ENCODE measurements at places on chromosomes 4 and X.

GRCh38 chr4:151968643-151969042 is 207.8 kb upstream of the GATB start:
- H3K4me1 ChIP-seq = no peaks in the 10 kb centered on the region
- no peaks in the 10 kb centered on the region for H3K36me3 ChIP-seq
- no peak overlapping the region for H3K4me3 ChIP-seq
- no peak overlapping the region for H3K27ac ChIP-seq

GRCh38 chrX:53321230-53321942 is 40.0 kb upstream of the IQSEC2 start:
- H3K27ac ChIP-seq = no peak overlapping the region
- no peaks in the 10 kb centered on the region for H3K36me3 ChIP-seq
- peak; percentile 27 for DNase-seq
- H3K4me1 ChIP-seq = peaks cover 9% of the 10 kb centered on the region
- H3K27me3 ChIP-seq = peaks cover 29% of the 10 kb centered on the region

DNA sequence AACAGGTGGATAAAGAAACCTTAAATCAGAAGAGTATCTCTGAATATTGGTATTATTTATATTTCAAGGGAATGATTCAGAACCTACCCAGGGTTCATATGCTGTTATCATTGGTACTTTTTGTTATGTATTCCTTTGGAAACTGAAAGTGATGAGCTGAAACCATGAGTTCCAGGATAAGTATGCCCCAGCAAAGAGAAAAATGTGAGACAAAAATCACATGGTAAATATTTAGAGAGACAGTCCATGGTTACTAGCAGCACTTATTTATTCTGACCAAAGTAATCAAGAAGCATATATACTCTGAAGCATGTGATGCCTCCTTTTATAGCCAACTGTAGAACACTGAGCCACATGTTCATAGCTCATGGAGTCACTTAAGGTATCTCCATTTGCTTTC is 277.7 kb downstream of the ARAP2 start:
- no peaks in the 10 kb centered on the region for H3K36me3 ChIP-seq
- H3K4me1 ChIP-seq = no peaks in the 10 kb centered on the region
- no peak overlapping the region for H3K27ac ChIP-seq

GRCh38 chrX:153973127-153974002 is 811 bp downstream of the TMEM187 start:
- peaks cover 7% of the 10 kb centered on the region for H3K4me1 ChIP-seq
- H3K4me3 ChIP-seq = peak overlapping the region; percentile 81
- peaks cover 7% of the 10 kb centered on the region for H3K36me3 ChIP-seq
- H3K27me3 ChIP-seq = no peaks in the 10 kb centered on the region

GRCh38 chr4:16827794-16828724 is 70.4 kb downstream of the LDB2 start:
- H3K27ac ChIP-seq = no peak overlapping the region
- H3K36me3 ChIP-seq = no peaks in the 10 kb centered on the region
- H3K27me3 ChIP-seq = no peaks in the 10 kb centered on the region
- H3K4me3 ChIP-seq = no peak overlapping the region

GRCh38 chrX:9917861-9918260 is 49.3 kb upstream of the CLDN34 start:
- H3K36me3 ChIP-seq = peaks cover 1% of the 10 kb centered on the region
- peak; percentile 55 for DNase-seq
- peaks cover 10% of the 10 kb centered on the region for H3K4me1 ChIP-seq
- no peaks in the 10 kb centered on the region for H3K27me3 ChIP-seq

DNA sequence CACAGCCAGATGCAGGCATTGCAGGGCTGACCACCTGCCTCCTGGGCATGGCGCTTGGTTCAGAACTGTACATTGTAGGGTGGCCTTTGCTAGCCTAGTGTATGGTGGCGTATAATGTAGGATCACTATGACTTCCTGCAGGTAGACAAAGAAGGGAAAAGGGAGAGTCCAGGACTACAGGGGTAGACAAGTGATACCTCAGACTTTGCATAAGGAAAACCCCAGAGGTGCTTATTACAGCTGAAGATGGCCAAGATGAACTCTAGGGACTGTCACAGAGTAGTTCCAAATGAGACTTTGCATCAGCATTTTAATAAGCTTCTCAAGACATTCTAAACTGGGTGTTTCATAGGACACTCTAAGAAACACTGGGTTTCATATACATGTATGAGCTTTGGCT is 116.4 kb upstream of the PUDP start:
- peaks cover 2% of the 10 kb centered on the region for H3K36me3 ChIP-seq
- H3K4me1 ChIP-seq = no peaks in the 10 kb centered on the region
- H3K4me3 ChIP-seq = no peak overlapping the region
- DNase-seq = no peak
- no peaks in the 10 kb centered on the region for H3K27me3 ChIP-seq

DNA sequence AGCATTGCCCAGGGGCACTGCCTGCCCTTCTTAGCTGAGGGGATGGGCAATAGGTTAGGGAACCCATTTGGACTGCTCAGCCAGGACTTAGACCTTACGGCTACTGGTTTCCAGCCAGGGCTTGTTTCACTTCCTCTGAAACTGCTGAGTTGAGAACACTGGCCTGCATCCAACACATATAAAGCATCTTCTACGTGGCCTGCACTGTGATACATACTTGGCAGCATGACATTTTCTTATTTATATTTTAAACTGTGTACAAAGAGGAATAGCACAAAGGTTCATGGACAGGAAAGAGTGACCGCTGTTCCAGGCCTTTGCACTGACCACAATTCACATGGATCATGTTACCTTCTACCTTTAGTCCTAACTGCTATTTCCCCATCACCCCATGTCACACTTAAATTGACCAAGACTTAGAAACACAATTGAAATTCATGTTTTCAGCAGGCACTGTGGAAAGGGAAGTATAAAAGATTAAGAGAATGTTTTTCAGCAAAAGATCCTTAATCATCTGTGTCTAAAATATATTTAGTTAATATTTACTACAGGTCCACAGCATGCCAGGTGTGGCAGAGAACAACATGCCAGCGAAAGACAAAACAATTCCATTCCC is 43.7 kb downstream of the NLGN4X start:
- no peaks in the 10 kb centered on the region for H3K36me3 ChIP-seq
- no peaks in the 10 kb centered on the region for H3K27me3 ChIP-seq
- no peak overlapping the region for H3K4me3 ChIP-seq
- no peaks in the 10 kb centered on the region for H3K4me1 ChIP-seq
- no peak overlapping the region for H3K27ac ChIP-seq

- H3K36me3 ChIP-seq = no peaks in the 10 kb centered on the region
- no peaks in the 10 kb centered on the region for H3K27me3 ChIP-seq
- no peak overlapping the region for H3K27ac ChIP-seq
- H3K4me3 ChIP-seq = no peak overlapping the region
- H3K4me1 ChIP-seq = no peaks in the 10 kb centered on the region
Measured at GRCh38 chr4:11735651-11736050, 307.0 kb upstream of the HS3ST1 start.

GRCh38 chrX:63514569-63515080 is 163.5 kb upstream of the SPIN4 start:
- no peak for DNase-seq
- peaks cover 7% of the 10 kb centered on the region for H3K4me1 ChIP-seq
- H3K36me3 ChIP-seq = no peaks in the 10 kb centered on the region
- no peak overlapping the region for H3K4me3 ChIP-seq
- H3K27me3 ChIP-seq = no peaks in the 10 kb centered on the region

- DNase-seq = no peak
- no peaks in the 10 kb centered on the region for H3K4me1 ChIP-seq
- H3K36me3 ChIP-seq = no peaks in the 10 kb centered on the region
- H3K4me3 ChIP-seq = no peak overlapping the region
Measured at GRCh38 chr4:6739920-6740319, 23.9 kb downstream of the BLOC1S4 start.

DNA sequence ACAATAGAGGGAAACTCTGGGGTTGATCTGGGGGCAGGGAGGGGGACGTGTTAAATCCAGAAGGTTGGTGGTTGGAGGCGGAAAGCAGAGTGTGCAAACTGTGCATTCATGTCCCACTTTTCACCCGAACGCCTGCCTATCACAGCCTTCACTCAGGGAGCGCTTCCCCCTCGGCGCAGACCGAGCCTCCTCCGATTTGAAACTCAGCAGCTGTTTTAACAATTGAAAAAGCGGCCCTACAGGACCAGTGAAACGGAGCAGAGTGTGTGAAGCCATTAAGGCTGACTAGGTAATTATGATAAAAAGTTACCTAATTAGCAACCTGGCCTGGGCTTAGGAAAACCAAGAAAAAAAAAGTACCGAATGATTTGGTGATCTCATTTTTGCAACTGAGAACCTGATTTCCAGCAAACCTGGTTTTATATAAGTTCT is 685 bp upstream of the NDNF start:
- peak overlapping the region; percentile 77 for H3K4me3 ChIP-seq
- no peak for DNase-seq
- peaks cover 19% of the 10 kb centered on the region for H3K27me3 ChIP-seq
- H3K36me3 ChIP-seq = no peaks in the 10 kb centered on the region

GRCh38 chr4:128386761-128387599 is 99.4 kb upstream of the PGRMC2 start:
- peak overlapping the region; percentile 88 for H3K27ac ChIP-seq
- H3K4me1 ChIP-seq = peaks cover 33% of the 10 kb centered on the region
- no peak overlapping the region for H3K4me3 ChIP-seq
- DNase-seq = peak; percentile 85

DNA sequence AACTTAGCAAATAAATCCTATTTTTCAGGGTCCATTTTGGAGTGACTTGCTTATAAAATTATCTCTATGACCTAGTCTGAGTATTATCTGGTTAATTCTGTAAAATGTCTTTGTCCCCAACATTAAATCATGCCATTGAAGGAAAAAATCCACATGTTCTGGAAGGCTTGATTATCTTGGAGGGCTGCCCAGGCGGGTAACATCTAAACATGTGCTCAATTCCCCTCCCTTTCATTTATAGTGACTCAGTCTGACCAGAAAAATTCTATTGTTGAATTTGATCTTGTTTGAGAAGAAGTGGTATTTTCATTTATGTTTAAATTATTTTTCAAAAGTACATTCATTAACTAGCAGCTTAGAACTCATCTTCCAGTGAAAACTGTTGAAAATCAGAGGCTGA is 55.4 kb upstream of the SLC10A7 start:
- H3K27ac ChIP-seq = no peak overlapping the region
- H3K4me1 ChIP-seq = no peaks in the 10 kb centered on the region
- no peaks in the 10 kb centered on the region for H3K27me3 ChIP-seq
- H3K4me3 ChIP-seq = no peak overlapping the region
- DNase-seq = no peak

GRCh38 chr4:7917669-7918068 is 22.0 kb downstream of the AFAP1 start:
- H3K36me3 ChIP-seq = no peaks in the 10 kb centered on the region
- peaks cover 10% of the 10 kb centered on the region for H3K4me1 ChIP-seq
- no peak overlapping the region for H3K27ac ChIP-seq
- DNase-seq = peak; percentile 69

DNA sequence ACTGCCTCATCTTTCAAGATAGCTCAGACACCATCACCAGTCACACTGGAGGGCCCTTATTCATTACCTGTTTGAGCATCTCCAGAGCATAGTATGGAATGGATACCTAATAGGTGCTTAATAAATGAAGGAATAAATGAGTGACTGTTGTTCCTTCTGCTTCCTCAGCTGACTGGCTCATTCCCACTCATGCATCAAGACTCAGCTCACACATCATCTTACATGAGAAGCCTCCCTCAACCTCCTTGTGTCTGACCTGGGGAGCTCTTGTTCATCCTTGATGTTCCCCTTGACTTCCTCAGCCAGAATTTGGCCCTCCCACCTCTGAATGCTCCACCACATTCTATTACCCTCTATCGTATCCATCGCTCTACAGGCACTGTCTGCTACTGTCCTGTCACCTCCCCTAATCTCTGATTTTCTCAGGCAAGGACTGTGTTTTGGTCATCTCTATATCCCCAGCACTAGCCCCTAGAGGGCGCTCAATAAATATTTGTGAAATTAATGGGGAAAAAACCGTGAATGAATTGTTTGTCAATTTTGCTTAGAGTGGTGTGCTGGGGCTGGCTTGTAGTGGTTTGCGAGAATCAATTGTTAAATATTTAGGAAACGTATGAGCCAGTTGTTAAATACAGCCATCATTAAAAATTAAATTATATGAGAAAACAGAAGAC is 88.3 kb downstream of the NHSL2 start:
- H3K4me1 ChIP-seq = peaks cover 27% of the 10 kb centered on the region
- H3K4me3 ChIP-seq = no peak overlapping the region
- H3K36me3 ChIP-seq = peaks cover 2% of the 10 kb centered on the region
- no peak overlapping the region for H3K27ac ChIP-seq
- DNase-seq = peak; percentile 70

- no peaks in the 10 kb centered on the region for H3K36me3 ChIP-seq
- no peaks in the 10 kb centered on the region for H3K4me1 ChIP-seq
- DNase-seq = no peak
- H3K27me3 ChIP-seq = no peaks in the 10 kb centered on the region
Measured at GRCh38 chrX:107154787-107155620, 36.4 kb upstream of the RBM41 start.

Measured in trophoblast cell (in vitro differentiated cells and primary cell).